Cardiac muscle cell (in vitro differentiated cells and primary cell): ENCODE measurements at places on chromosomes 12 and 14.
A peak's percentile ranks its signal among the peaks of the same experiment; 100 is the strongest.

GRCh38 chr12:93970900-93971688, 177.3 kb upstream of the PLXNC1 start:
- DNase-seq = no peak

DNA sequence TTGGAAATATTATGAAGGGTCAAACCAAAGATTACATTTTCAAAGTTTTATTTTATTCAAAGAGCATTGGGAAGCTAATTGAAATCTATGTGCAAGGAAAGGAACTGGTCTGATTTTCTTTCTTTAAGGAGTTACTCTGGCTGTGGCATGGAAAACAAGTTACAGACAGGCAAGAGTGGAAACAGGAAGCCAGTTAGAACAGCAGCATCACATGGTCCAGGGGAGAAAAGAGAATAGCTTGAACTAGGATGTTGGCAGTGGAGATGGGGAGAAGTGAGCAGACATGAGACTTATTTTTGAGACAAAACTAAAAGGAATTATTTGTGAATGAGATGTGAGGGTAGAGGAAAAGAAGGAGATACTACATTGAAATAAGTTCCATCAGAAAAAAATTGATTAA, 3.4 kb downstream of the OR11G2 start:
- DNase-seq = no peak

DNA sequence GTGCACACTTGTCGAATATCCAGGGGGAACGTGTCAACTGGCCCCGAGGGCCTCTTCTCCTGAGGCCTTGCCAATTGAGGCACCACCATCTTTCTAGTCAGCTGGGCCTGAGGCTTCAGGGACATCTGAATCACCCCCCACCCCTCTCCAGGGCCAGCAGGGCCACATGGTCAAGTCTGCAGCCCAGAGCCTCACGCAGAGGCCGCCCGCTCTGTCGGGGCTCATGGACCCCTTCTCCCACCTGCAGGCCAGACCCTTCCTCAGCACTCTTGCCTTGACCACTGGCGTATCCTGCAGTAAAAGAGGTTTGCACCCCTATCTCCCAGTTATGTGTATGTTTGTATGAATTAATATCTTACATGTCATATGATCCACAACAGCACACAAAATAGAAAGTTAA, 182.3 kb downstream of the CALM1 start:
- DNase-seq = no peak

DNA sequence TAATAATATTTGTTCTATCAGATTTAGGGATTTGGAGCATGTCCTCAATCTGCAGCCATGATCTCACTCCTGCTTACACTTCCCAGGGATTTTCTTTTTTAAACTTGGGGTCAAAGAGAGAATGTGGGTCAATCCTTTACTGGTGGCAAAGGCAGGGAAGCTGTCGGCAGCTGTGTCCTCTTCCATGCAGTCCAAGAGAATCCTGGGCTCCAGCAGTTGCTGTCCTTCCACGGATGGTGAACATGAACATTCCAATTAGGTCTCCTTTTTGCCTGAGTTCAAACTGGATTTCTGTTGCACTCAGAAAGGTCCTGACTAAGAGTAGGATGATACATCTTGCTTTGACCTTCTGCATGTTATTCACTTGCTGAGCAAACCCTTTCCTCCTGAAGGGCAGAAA, 73.9 kb downstream of the ARL6IP4 start:
- no peak for DNase-seq

DNA sequence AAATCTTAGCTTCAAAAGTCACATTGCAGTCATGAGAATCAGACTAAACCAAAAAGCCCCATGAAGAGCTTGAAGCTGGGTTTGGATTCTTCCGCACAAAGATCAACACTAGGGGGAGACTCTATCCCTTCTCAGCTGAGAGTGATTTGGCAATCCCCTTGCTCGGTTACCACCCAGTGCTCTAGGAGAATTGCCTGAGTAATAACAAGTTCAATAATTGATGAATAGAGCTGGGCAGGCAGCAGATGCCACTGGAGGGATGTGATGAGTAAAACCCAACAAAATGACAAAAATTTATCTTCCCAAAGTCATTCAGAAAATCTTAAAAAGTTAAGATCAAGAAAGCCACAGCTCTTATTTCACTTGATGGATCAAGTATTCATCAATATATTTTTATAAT, 185.6 kb upstream of the ARID2 start:
- DNase-seq = peak; percentile 90

DNA sequence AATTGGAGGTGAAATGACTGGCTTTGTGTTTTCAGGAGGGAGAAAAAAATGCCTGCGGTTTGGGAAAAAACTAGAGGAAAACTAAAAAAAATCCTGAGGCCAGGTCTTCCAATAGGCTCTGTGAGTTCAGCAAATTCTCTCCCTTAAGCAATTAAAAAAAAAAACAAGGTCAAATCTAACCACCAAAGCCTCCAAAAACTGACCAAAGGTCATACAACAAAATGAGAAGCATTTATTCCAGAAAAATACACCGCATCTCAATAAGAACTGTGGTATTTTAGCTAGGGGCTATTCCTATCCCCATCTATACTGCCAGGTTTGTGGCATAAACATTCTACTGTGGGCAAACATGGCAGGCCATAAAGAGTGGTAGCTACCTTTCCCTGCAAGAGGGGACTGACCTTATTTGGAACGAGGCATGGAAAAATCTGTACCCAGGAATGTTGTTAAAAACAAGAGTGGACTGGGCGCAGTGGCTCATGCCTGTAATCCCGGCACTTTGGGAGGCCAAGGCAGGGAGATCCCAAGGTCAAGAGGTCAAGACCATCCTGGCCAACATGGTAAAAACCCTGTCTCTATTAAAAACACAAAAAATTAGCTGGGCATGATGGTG, 60.0 kb downstream of the LRP6 start:
- DNase-seq = no peak

DNA sequence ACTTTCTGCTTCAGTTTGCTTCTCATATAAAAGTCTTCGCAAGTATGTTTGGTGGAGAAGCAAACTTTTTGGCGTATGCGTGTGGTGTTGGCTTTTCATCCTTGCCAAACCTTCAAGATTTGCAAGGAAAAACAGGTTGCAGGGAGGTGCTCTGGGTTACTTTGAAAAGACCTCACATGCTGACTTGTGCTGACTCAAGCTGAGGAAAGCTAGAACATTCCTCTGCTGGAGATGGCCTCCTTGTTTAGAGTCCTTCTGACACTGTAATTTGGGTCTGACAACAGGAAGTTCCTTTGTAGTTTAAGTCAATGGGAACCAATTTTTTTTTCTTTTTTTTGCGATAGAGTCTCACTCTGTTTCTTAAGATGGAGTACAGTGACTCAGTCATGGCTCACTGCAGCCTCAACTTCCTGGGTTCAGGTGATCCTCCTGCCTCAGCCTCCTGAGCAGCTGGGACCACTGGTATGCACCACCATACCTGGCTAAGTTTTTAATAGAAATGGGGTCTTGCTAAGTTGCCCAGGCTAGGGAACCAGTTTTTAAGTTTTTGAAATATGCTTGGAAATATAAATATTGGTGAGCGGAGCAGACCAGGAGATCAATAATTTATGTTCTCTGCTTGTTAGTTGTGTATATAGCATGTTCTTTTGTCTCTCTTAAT, 2.6 kb upstream of the ACACB start:
- no peak for DNase-seq

DNA sequence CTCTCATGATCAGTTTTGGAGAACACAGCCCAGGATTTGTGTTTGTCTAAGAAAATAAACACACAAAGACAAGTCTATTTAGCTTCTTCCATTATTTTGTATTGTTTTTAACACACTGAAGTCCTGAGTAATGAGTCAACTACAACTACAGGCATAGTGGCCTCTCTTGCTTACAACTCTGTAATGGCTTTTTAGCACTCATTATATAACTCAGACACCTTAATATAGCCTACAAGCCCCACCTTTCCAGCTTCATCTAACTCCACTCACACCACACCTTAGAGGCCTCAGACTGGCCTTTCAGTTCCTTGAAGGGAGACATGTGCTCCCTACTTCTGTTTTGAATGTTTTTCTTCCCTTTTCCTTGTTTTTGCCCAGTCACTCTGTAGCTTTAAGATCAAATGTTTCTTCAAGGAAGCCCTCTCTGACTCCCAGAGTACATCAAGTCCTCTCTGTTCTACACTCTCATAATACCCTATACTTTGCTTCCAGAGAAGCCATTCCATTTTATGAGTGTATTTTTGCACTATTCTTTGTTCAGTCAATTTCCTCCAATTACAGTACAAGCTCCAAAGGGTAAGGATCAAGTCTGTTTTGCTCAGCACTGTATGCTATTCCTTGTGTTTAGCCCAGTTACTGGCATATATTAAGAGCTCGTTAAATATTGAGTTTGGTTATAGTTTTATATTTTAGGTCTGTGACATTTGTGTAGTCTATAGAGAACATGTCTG, 233.6 kb upstream of the ARHGAP5 start:
- no peak for DNase-seq
